Stomach (tissue), 19 donors: ENCODE measurements at places on chromosomes 11 and 22.

GRCh38 chr11:106706355-106706754 is 311.9 kb downstream of the GUCY1A2 start:
- DNase-seq = peak; percentile 39

DNA sequence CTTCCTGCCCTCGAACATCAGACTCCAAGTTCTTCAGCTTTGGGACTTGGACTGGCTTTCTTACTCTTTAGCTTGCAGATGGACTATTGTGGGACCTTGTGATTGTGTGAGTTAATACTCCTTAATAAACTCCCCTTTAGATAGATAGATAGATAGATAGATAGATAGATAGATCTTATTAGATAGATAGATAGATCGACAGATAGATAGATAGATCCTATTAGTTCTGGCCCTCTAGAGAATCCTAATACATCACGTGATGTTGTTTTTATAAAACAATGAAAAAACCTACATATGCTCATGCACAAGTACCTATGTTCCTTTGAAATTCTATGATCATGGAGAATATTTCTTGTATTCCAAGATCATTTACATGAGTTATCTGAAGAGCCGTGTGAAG is 23.9 kb downstream of the APOBEC3H start:
- DNase-seq = no peak

DNA sequence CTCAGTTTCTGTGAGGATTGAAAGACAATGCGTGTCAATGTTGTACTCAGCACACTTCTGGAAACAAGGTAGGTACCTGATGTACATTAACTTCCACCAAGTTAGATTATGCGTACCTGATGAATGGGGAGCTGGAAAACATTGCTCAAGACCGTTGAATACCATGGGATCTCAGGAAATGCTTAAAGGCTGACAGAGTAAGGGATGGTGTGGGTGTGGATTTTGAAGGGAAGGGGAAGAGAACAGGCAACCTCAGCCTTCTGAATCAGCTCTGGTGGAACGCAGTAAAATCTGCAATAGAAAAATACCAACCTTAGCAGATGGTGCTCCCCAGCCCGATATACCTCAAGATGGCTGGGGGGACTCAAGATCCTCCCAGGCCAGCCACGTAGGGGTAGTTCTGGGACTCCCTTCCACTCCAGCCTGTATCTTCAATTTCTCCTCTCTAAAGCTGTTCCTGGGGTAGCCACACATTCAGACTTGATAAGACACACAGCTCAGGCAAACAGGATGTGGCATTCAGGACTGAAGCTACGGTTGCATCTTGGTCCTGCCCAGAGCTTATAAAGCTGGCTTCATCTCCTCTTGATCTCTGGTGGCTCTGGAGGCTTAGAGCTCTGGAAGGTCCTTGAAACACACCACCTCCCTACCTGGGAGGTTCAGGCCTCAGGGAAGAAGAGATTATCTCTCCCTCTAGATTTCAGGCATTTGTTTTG is 111.8 kb downstream of the CTNND1 start:
- DNase-seq = no peak

DNA sequence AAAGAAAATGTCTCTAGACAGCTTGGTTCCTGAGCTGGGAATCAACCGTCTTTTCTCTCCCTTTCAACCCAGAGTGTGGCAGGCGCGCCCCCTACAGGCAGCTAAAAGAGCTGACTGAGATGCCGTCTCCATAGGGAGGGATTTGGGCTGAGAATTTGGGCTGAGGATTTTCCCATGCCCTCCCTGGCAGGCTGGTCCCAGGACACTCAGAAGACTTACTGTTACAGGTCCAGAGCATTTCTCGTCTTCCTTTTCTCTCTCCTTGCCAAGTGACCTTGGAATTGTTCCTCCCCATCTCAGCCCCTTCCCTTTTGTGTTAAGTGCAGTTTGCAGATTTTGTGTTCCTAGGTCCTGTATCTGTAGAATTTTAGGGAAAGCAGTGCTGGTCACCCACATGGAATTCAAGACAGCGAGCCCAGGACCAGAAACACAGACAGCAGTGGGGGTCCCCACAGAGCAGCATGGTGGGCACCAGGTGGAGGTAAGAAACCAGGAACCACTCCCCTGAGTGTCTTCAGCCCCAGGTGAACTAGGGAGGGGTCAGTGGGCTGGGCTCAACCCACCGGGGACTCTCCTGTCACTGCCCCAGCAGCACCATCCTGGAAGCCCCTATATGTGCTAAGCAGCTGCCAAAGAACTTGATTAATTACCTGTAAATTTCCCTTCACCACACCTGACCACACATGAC is 9.9 kb upstream of the IGLL5 start:
- peak; percentile 82 for DNase-seq

DNA sequence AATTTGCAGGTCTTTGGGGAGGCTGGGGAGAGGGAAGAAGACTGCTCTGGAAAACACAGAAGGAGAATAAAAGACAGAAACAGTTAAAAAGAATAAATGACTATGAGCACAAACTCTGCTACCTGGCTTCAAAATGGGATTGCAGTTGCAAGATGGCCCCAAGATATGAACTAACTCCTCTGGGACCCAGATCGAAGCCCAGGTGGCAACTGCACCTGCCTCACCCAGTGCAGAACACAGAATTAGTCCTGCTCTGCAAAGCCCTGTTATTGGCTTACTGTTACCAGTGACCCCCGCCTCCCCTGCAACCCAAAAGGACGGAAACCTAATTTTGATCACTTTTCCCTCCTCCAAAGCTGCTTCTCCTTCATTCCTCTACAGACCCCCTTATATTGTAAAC is 35.9 kb upstream of the POU2AF1 start:
- DNase-seq = no peak

DNA sequence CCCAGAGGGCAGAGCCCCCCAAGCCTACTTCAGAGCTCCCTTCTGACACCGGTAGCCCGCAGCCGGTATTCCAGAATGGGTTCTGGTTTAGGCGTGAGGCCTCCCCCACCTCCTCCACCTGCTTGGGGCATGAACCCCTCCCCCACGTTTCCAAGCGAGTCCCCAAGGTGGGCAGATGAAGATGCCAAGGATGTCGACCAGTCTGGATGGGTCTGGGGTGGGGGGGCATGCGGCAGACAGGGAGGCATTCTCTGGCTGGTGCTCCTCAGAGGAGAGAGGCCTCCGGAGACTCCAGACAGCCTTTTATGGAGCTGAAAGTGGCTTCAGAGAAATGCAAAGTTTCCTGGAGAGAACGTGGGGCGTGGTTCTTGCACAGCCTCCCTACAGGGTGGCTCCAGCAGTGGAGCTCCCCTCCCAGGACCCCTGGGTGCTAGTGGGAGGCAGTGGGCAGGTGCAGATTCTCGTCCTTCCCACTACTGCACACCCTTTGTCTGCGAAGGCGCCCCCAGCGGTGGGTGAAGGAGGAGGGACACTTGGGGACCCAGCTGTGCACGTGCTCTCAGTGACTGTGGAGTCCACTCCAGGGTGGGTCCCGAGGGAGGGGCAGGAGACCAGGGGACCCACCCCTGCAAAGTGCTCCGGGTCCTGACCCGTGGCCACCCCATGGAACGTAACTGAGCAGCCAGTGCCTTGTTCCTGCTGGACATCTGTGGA is 4.2 kb downstream of the CCND1 start:
- DNase-seq = no peak

GRCh38 chr11:116861539-116861938 is 24.1 kb upstream of the APOA1 start:
- no peak for DNase-seq

DNA sequence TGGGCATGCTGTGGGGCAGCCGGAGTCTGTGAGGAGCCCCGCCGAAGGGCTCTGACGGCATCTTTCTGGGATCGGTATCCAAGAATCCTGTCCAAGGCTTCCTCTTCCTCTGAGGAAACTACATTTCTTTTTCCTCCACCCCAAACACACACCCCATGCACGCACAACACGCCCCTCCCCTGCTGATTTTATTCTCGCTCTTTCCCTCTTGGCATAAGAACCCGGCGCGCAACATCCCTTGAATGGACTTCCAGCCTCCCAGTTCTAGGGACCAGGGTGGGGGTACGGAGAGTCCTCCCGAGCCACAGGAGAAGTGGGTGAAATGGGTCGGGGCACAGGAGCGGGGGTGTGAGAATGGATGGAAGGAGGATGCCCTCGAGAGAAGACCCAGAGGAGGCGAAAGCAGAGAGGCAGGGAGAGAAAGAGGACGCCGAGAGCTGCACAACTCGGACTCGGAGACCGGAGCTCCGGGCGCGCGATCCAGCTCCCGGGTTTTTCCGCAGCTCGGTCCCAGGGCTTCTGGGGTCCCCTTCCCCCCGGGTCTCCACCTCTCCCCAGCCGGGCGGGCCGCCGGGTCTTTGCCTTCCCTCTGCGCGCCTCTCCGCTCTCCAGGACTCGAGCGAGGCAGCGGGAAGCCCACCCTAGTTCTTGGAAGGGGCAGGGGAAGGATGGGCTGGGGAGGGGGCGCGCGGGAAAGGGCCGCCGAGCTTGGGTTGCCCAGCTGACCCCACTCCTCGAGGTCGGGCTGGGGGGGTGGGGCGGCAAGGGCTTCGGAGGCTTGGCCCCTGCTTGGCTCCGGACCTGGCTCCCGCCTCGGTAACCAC is 1.5 kb upstream of the LARGE1 start:
- peak; percentile 88 for DNase-seq

DNA sequence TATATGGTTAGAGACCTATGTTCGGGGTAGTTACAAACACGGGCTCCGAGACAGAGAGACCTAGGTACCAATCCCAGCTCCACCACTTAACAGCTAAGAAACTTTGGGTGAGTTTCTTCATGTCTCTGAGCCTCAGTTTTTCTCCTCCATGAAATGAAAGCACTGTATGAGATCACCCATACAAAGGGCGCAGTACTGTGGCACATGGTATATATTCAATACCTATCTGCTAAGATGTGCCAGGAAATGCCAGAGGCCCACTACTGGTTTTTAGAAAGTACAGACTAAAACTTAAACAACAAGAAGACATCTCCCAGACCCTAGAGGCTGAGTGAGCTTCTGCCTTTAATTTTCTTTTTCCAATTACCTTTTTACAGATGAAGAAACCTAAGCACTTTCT is 69.5 kb downstream of the SLC1A2 start:
- DNase-seq = no peak

DNA sequence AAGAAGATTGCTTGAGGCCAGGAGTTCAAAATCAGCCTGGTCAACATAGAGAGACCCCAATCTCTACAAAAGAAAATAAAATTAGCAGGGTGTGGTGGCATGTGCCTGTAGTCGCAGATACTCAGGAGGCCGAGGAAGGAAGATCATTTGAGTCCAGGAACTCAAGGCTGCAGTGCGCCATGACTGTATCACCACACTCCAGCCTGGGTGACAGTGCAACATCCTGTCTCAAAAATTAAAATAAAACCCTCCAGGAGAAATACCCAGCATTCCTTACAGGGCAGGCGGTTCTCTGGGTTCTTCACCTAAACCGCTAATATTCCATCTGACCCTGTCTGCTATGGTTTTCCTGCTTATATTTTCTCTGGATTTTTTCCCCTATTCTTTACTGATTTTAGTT is 13.5 kb downstream of the TCF20 start:
- DNase-seq = no peak

DNA sequence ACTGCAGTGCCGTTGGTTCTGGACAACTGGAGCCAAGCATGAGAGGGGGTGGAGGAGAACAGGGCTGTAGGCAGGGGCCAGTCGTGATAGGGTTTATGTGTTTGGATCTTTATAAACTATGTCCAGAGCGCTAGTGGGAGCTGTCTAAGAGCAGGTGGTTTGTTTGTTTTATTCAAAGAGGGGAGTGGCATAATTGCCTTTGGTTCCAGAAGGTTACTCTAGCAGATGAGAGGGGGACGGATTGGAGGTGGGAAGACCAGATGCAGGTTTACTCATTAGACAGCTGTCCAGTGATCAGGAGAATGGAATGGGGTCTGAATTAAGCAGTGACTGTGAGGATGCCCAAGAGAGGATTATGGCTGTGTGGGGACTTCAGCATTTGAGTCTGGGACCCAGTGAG is 109.3 kb upstream of the TBCEL start:
- DNase-seq = no peak

- DNase-seq = no peak
Observed at GRCh38 chr22:30115705-30116104, 35.4 kb downstream of the HORMAD2 start.

DNA sequence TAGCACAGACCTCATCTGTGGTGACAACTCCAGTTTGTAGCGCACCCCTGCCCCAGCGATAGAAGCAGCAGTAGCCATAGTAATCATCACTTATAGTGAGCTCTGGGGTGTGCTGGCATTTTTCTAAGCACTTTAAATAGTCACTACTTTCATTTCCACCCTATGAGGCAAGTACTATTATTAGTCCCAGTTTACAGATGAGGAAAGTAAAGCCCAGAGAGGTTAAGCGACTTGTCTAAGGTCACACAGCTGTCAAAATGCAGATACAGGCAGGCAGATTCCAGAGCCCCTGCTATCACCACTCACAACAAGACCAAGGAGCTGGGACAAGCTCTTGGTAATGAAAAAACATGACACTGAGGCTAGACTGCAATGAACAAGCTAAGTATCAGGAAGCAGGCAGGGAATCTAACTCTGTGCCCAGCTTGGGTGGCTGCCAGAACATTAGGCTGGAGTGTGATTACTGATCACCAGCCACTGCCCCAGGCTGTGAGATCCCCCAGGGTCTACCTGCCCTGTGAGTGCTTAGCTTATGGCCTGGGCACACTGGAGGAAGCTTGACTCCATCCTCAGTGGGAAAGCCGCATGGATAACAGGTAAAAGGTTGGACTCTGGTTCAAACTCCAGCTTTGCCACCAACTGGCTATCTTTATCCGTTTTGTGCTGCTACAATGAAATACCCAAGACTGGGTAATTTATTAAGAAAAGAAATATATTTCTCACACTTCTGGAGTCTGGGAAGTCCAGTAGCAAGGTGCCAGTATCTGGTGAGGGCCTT is 561.1 kb downstream of the MN1 start:
- no peak for DNase-seq

DNA sequence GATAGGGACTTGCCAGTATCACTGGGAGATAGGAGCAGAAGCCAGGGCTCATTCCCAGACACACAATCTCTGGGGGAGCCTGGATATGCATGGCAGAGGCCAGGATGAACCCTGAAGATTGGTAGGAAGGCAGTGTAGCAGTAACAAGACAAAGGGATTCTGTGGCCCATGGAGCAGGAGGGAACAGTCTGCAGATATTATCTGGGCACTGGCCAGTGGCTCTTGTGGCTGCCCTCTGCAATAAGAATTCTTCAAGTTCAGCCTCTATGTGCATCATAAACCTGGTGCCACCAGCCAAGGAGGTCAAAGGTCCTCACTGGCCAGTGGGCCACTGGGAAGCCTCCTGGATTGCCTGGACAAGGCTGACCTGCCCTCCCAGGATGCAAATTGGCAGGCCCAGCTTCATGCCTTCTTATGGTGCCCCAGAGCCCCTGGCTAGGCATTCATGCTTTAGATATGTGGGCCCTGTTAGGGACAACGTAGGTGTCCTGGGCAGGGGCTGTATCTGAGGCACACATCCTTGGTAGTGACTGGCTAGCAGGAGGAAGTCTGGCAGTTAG is 29.2 kb downstream of the KCNQ1OT1 start:
- DNase-seq = peak; percentile 14

- no peak for DNase-seq
Observed at GRCh38 chr11:73389134-73389525, 12.9 kb downstream of the RELT start.
